ENCODE measurements at places on chromosomes 7 and 10. TPM values are rescaled to one million over a fixed set of nuclear protein-coding genes. Genes with fewer than 3 reads are reported as not detected.

DNA sequence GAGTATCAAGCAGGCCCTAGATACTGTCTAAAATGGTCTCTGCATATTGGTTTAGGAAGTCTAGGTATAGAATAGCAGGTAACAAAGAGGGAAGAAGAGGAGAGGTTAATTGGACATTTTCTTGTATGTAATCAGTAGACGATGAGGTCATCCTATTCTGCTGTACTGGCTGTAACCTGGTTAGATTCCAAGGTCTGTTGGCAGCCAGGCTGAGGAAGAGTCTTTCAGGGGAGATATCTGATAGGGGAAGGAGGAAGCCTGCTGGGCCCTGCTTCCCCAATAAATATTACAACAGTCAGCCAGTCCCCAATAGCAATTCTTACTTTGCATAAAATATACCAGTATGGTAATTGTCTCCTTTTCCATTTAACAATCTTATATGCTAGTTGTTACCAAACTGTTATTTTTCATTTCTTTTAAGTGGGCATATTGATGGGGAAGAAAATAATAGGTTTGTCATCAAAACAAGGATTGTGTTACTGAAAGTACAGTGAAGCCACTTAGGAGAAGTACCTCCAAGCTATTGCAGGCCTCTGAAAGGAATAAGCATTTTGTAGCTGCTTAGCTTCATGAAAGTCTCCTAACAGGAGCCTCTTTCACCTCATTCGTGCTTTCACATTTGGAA is 186.4 kb downstream of the LRRC4 start:
- H3K36me3 ChIP-seq, result peaks cover 13% of the 10 kb centered on the region
- peaks cover 13% of the 10 kb centered on the region for H3K4me1 ChIP-seq
- no peaks in the 10 kb centered on the region for H3K27me3 ChIP-seq
- DNase-seq, result peak; percentile 25
- H3K27ac ChIP-seq, result no peak overlapping the region

DNA sequence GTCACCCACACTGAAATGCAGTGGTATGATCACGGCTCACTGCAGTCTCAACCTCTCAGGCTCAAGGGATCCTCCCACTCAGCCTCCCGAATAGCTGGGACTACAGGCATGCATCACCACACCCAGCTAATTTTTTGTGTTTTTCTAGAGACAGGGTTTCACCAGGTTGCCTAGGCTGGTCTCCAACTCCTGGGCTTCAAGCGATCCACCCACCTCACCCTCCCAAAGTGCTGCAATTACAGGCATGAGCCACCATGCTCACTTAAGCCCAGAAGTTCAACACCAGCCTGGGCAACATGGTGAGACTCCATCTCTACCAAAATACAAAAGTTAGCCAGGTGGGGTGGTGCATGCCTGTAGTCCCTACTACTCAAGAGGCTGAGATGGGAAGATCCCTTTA is 33.5 kb downstream of the GDI2 start:
- H3K27me3 ChIP-seq, result no peaks in the 10 kb centered on the region
- no peak for DNase-seq
- H3K27ac ChIP-seq, result no peak overlapping the region
- H3K4me3 ChIP-seq, result no peak overlapping the region

DNA sequence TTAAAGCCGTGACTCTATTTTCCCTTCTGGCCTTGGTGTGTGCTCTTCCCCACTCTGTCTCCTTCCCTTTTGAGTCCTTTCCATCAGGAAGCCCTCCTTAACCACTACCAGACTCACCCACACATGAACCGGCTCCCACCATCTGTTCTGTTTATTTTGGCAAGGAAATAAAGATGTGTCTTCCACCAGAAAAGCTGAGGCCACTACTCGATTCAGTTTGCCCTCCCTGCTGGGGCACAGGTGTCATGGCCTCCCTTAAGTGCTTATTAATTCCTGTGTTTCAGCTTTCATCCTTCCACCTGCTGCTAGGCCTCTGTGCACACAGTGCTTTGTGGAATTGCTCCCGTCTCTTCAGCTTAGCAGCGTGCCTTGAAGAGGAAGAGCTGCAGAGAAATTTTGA is 16.7 kb downstream of the POR start:
- 0 out of 2 replicates have a peak, but pooled peaks cover 5% of the 10 kb centered on the region for H3K36me3 ChIP-seq

PNLIPRP1 gene
- total RNA-seq, result not detected

ZNF488 gene
- total RNA-seq, result 2.7 TPM

NRP1 gene
- 17.2 TPM for total RNA-seq
